ENCODE measurements at places on chromosomes 3 and 15. TPM values are rescaled to one million over a fixed set of nuclear protein-coding genes. Genes with fewer than 3 reads are reported as not detected.

Gene DLL4
- 5.0 TPM for total RNA-seq

Gene KCNAB1
- 1.8 TPM for total RNA-seq

Gene EXD1
- total RNA-seq, result not detected

- no peaks in the 10 kb centered on the region for H3K27me3 ChIP-seq
- no peak for DNase-seq
- no peaks in the 10 kb centered on the region for H3K36me3 ChIP-seq
- H3K4me1 ChIP-seq, result no peaks in the 10 kb centered on the region
- no peak overlapping the region for H3K27ac ChIP-seq
- no peak overlapping the region for H3K4me3 ChIP-seq
Observed at GRCh38 chr3:8279886-8280550, 221.6 kb upstream of the LMCD1 start.

- no peaks in the 10 kb centered on the region for H3K36me3 ChIP-seq
- H3K4me3 ChIP-seq, result no peak overlapping the region
- no peak overlapping the region for H3K27ac ChIP-seq
- H3K4me1 ChIP-seq, result no peaks in the 10 kb centered on the region
Observed at GRCh38 chr3:41190509-41191284, 8.6 kb upstream of the CTNNB1 start.

- no peaks in the 10 kb centered on the region for H3K36me3 ChIP-seq
- H3K27me3 ChIP-seq, result no peaks in the 10 kb centered on the region
- peak; percentile 91 for DNase-seq
- H3K27ac ChIP-seq, result no peak overlapping the region
- no peak overlapping the region for H3K4me3 ChIP-seq
Observed at GRCh38 chr3:48548729-48549705, 7.6 kb downstream of the PFKFB4 start.

Data from sigmoid colon (tissue), 7 donors.